Left renal cortex interstitium (tissue), 4 donors: ENCODE measurements at places on chromosomes 11 and 22. TPM values are rescaled to one million over a fixed set of nuclear protein-coding genes. Genes with fewer than 3 reads are reported as not detected.

C22orf31 gene
- polyA plus RNA-seq = 1.5 TPM

TTC36 gene
- polyA plus RNA-seq = 1.2 TPM

SNX32 gene
- polyA plus RNA-seq = 2.5 TPM

PAMR1 gene
- polyA plus RNA-seq = 11.2 TPM

TENM4 gene
- polyA plus RNA-seq = 19.1 TPM

LIF gene
- 2.3 TPM for polyA plus RNA-seq

HOATZ gene
- 0.29 TPM for polyA plus RNA-seq

MAML2 gene
- 29.6 TPM for polyA plus RNA-seq

TRIM51G gene
- not detected for polyA plus RNA-seq

OR2D3 gene
- not detected for polyA plus RNA-seq

ASRGL1 gene
- polyA plus RNA-seq = 56.8 TPM

CCDC188 gene
- 1.2 TPM for polyA plus RNA-seq
